T-helper 22 cell (primary cell): ENCODE measurements at places on chromosomes 13 and 19.

DNA sequence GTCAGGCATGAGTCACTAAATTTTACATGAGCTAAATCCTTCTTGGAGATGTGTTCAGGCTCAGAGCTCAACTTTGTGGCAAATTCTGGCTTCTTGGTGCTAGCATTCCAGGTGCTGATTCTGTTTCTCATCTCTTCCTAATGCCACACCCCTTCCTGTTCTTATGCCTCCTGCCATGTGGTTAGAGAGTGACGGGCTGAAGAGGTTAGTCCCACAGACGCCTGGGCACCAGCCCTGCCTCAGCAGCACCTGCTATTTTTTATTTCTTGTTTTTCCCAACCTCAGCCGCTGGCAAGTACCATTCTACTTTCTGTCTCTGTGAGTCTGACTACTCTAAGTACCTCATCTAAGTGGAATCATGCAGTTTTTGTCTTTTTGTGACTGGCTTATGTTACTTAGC is 329.5 kb downstream of the KCNRG start:
- DNase-seq = no peak

GRCh38 chr19:33286899-33287298 is 15.4 kb downstream of the CEBPA start:
- no peak for DNase-seq

- no peak for DNase-seq
Measured at GRCh38 chr19:33432446-33433170, 59.1 kb downstream of the CEBPG start.

- no peak for DNase-seq
Measured at GRCh38 chr13:52109116-52109670, 19.7 kb downstream of the NEK5 start.

DNA sequence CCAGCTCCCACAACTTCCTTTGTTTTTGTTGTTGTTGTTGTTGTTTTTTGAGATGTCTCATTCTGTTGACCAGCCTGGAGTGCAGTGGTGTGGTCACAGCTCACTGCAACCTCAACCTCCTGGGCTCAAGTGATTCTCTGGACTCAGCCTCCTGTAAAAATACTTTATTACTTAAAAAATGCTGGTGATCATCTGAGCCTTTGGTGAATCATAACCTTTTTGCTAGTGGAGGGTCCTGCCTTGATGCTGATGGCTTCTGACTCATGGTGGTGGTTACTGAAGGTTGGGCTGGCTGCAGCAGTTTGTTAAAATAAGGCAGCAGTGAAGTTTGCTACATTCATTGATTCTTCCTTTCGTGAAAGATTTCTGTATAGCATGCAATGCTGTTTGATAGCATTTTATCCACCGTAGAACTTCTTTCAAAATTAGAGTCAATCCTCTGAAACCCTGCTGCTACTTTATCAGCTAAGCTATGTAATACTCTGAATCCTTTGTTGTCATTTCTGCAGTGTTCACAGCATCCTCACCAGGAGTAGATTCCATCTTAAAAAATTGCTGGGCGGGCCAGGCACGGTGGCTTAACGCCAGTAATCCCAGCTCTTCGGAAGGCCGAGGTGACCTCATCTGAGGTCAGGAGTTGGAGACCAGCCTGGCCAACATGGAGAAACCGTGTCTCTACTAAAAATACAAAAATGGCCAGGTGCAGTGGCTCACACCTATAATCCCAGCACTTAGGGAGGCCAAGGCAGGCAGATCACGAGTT is 18.0 kb downstream of the ARHGAP35 start:
- no peak for DNase-seq

- DNase-seq = no peak
Measured at GRCh38 chr13:34523406-34523805, 418.7 kb upstream of the NBEA start.

GRCh38 chr13:33383724-33384577 is 98.4 kb upstream of the STARD13 start:
- DNase-seq = no peak

GRCh38 chr13:98927951-98928927 is 49.6 kb downstream of the DOCK9 start:
- DNase-seq = no peak

- no peak for DNase-seq
Measured at GRCh38 chr19:42166316-42166715, 34.1 kb upstream of the POU2F2 start.

GRCh38 chr19:52613299-52613906 is 24.8 kb downstream of the ZNF83 start:
- no peak for DNase-seq

DNA sequence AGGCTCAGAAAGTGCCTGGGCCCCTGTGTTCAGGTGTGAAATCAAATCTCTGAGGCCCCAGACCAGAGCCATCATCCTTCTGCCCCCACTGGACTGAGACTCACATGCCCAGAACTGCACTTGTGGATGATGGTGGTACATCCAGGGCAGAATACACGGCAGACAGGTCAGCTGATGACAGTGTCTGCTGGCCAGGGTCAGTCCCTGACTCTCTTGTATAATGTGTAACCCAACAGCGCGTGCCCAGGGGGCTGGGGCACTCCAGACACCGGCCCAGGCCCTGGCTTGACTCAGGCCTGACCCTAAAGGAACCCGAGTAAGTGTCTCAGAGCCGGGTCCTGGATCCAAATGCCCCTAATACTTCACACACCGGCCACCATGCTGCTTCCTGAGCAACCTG is 37.4 kb upstream of the GATAD2A start:
- DNase-seq = no peak

DNA sequence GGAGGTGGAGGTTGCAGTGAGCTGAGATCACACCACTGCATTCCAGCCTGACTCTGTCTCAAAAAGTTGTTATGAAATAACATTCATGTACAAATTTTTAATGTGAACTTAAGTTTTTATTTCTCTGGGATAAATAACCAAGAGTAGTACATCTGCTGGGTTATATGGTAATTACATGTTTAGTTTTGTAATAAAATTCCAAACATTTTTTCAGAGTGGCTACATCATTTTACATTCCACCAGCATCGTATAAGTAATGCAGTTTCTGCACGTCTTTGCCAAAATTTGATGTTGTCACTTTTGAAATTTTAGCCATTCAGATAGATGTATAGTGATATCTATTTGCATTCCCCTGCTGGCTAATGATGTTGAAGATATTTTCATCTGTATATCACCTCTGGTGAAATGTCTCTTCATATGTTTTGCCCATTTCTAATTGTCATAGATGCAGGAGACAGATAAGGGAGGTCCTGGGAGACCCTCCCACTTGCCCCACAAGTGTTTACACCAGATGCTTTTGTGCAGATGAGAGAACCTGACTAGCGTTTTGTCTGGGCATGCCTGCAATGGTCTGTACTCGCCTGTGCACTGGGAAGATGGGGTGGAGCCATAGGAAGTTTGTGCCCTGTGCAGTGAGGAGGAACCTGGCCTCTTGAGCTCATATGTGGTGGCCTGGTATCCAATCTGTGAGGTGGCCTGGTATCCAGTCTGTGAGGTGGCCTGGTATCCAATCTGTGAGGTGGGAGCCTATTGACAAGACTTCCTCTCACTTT is 12.7 kb upstream of the KBTBD6 start:
- DNase-seq = no peak

- no peak for DNase-seq
Measured at GRCh38 chr13:31227063-31227462, 27.3 kb downstream of the B3GLCT start.

DNA sequence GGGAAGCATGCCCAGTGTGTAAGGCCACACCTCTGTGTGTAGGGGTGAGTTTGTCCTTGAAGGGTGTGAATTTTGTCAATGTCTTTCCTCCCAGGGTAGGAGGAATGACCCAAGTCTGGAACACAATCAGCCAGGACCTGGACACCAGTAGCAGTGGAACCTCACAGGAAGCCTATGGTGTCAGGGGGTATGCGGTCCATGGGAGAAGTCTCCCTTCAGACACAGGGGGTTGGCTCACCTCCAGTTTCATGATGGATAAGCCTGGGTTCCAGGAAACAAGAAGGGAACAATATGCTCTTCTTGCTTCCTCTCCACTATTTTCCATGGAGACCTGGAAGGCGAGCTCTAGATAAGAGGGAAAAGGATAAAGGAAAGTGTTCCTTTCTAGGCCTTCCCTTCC is 23.9 kb downstream of the B3GLCT start:
- DNase-seq = no peak

- DNase-seq = peak; percentile 23
Measured at GRCh38 chr19:343941-344624, 513 bp downstream of the MIER2 start.

- no peak for DNase-seq
Measured at GRCh38 chr13:100517728-100518127, 70.9 kb downstream of the GGACT start.

GRCh38 chr19:35069696-35070095 is 28.2 kb downstream of the HPN start:
- DNase-seq = no peak

- DNase-seq = no peak
Measured at GRCh38 chr13:21567714-21568113, 36.3 kb downstream of the MICU2 start.

DNA sequence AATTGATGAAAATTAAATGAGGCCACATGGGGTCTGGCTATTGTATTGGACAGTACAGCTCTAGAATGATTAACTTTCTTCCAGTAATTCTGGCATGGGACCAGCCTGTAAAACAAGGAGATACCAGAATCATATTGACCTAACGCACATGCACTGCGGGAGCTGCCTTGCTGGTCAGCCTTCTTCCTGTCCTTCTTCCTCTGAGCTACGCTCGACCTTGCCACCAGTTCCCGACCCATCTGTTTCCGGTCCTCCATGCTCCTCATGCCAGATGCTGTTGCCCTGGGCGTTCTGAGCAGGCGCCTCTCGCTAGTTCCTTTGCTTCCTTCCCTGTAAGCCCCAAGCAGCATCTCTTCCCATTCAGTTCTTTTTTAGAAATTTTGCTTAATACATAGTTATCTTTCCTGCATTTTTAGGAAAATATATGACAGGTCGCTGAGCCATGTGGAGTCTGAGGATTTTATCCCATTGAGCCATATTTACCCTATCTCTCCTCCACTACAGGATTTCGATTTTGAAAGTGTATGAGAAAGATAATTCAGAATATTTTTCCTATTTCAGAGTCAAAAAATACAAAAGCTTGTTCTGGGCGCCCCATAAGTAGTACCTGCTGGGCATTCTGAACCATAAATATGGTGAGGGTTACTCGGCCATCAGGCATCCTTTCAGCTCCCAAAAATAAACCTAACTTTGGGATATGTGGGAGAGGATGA is 38.6 kb downstream of the TNFRSF19 start:
- no peak for DNase-seq

- no peak for DNase-seq
Measured at GRCh38 chr13:84985860-84986259, 813.4 kb downstream of the SLITRK6 start.

DNA sequence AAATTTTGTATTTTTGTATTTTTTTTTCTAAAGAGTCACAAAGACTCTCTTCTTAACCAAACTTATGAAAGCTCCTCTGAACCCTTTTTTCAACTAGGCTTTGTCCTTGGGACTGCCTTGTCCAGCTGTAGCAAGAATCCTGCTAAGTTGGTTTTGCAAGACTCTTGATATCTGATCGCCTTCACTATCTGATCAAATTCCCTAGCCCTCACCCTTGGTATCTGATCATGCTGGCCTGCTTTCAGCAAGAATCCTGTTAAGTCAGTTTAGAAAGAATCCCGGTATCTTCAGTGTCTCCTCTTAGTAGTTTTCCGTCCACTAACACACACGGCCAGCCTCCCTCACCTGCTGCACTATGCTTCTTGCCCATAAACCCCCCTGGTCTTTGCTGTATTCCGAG is 1.9 kb upstream of the SIGLEC5 start:
- no peak for DNase-seq

DNA sequence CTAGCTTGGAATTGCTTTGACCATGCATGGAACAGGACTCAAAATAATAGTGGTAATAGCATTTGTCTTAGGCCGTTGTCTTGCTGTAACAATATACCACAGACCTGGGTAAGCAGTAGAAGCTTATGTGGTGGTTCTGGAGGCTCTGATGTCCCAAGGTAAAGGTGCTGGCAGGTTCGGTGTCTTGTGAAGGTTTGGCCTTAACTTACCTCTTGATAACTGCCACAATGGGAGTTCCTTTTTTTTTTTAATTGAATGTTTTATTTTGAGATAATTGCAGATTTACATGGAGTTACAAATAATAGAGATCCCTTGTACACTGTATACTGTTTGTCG is 5.8 kb downstream of the RPL21 start:
- no peak for DNase-seq

DNA sequence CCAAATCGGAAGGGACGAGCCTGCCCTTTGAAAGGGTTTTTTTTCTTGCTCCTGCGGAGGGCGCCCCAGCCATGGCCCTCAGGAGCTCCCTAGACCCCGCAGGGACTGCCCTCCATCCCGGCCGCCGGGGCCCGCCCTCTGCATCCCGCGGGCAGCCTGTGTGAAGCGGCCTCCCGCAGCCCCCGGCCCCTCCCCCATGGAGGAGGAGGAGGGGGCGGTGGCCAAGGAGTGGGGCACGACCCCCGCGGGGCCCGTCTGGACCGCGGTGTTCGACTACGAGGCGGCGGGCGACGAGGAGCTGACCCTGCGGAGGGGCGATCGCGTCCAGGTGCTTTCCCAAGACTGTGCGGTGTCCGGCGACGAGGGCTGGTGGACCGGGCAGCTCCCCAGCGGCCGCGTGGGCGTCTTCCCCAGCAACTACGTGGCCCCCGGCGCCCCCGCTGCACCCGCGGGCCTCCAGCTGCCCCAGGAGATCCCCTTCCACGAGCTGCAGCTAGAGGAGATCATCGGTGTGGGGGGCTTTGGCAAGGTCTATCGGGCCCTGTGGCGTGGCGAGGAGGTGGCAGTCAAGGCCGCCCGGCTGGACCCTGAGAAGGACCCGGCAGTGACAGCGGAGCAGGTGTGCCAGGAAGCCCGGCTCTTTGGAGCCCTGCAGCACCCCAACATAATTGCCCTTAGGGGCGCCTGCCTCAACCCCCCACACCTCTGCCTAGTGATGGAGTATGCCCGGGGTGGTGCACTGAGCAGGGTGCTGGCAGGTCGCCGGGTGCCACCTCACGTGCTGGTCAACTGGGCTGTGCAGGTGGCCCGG is 815 bp downstream of the MAP3K10 start:
- no peak for DNase-seq

DNA sequence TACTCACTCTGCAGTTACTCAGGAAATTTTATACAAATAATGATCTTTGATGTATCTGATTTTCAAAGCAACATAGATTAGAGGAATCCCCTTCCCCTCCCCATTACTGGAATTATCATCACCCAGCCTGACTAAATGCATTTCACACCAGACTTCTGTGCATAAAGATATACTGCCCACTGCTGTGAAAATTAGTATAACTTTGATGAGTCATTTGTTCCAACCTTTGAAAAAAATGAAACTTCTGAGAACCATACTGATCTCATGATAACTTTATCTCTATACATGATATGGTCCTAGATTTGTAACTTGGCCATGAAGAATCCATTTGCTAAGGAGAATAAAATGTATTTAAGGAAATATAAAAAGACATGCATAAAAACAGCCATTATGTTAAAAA is 63.9 kb downstream of the GPC6 start:
- no peak for DNase-seq

- DNase-seq = no peak
Measured at GRCh38 chr13:84130495-84131114, 248.3 kb upstream of the SLITRK1 start.

DNA sequence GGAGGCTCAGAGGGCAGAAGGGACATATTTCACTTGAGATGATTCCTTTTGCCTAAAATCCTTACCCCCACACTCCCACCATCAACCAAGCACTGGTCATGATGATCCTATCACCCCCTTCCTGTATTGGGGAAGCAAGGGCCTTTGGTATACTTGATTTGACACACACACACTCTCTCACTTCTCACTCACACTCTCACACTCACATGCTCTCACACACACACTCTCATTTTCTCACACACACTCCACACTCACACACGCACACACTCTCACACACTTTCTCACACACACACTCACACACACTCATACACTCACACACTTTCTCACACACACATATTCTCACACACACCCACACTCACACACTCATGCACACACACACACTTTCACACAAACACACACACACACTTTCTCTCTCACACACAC is 8.6 kb downstream of the RGCC start:
- DNase-seq = no peak
